ENCODE measurements at places on chromosomes 13 and 19.

DNA sequence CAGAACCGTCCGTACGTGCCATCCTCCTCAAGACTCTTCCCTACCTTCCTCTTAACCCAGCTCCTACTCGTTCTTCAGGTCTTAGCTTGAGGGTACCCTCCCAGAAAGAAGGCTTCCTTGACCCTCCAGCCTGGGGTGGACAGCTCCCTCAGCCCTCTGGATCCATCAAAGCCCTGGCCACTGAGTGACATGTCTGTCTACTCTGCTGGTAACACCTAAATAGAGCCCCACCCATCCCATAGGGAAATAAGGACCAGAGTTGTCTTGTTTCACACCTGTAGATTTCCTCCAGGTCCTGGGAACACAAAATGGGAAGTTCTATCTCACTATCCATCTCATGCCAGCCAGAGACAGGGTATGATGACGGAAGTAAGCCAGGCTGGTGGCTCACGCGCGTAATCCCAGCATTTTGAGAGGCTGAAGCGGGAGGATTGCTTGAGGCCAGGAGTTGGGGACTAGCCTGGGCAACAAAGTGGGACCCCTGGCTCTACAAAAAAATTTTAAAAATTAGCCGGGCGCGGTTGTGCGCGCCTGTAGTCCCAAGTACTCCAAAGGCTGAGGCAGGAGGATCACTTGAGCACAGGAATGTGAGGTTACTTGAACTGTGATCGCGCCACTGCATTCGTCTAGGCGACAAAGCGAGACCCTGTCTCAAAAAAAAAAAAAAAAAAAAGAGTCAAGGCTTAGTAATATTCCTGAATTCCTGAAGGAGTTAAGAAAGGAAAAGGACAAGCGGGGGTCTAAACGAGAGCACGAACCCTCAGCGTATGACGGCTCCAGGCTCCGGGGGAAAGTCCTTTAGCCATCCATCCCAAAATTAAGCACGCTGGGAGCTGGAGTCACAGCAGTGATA is 566 bp upstream of the CCDC97 start:
- DNase-seq = no peak

DNA sequence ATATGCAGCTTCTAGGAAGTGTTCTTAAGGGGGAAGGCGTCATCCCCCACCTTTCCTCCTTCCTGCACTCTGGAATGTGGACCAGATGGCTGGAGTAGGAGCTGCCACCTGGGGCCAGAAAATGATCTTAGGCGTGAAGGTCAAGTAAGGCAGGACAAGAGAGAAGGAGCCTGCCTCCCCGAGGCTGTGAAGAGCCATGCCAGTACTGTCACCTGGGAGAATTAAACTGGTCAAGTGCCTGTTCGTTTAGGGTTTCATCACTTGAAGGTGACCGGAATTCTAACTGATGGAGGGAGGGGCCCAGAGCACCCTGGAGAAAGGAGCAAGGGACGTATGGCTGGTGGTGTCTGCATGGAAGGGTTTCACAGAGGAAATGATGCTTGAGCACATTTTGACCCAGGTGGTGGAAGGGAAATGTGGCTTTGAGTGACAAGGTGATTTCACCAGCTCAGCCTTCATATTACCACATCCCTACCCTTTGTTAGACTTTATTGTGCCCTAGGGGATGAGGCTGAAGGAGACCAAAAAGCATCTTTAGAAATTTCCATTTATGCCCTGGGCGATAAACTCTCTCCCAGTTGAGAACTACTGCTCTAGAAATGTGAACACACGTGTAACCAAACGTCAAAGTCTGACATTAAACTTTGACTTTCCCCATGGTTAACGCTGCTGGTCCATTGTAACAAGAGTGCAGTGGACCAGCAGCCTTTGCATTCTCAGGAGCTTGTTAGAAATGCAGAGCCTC is 37.5 kb downstream of the PPP2R1A start:
- no peak for DNase-seq

DNA sequence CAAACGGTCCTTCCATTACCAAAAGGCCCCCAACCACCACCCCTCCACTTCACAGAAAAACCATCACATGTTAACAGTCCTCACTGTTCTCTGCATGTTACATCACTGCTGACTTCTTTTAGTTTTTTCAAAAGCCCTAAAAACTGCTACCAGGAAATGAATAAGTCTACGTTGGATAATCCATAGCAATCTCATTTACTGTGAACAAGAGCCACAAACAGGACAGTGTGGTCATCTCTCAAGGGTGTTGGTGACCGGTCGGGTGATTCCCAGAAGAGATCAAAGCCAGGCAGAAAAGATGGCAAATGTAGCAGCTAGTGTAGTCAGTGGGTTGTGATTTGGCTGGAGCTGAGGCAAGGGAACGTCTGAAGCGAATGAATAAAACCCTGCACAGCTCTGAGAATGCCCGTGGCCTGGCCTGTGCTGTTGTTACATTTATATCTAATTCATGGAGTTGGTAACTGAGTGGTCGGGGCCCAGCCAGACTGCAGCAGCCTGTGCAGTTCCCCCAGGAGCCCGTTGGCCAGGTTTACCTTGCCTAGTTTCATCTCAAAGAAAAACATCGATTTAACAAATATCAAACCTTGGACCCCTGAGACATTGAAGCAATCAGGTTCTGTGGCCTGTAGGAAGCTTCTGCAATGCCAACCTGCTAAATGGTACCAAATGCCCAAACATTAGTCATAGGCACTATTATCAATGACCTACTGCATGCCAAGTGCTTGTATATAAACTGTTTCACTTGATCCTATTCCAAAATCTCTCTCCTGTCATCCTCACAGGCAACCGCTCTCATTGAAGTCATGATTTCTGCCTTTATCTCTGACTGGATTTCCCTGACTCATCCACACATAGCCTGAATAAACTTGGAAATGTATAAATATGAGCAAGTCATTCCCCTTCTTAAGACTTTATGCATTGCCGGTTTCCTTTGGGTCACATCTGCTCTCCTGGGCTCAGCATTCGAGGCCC is 153.8 kb upstream of the SERP2 start:
- DNase-seq = no peak

- DNase-seq = no peak
These were observed 421.4 kb downstream of the COG6 start for GRCh38 chr13:40076765-40077362.

GRCh38 chr19:6022570-6023064 is 44.7 kb upstream of the RANBP3 start:
- DNase-seq = no peak

- no peak for DNase-seq
These were observed 20.8 kb upstream of the KCTD15 start for GRCh38 chr19:33775731-33776487.

DNA sequence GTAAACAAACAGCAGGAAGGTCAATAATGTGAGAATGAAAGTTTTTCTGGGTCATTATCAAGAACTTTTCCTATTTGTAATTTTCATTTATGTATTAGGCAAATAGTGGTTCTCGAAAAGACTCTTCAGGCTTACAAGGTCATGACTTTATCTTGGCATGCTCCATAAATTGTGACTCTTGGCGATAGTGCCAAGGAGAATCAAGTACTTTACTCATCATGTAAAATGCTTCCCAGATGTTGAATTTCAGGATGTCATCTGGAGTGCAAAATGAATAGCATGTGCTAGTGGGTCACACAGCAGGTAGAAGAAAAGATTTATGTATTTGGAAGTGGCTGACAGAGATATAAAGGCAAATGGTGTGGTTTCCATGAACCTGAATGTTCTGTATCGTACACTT is 1492.7 kb upstream of the PCDH20 start:
- DNase-seq = no peak

DNA sequence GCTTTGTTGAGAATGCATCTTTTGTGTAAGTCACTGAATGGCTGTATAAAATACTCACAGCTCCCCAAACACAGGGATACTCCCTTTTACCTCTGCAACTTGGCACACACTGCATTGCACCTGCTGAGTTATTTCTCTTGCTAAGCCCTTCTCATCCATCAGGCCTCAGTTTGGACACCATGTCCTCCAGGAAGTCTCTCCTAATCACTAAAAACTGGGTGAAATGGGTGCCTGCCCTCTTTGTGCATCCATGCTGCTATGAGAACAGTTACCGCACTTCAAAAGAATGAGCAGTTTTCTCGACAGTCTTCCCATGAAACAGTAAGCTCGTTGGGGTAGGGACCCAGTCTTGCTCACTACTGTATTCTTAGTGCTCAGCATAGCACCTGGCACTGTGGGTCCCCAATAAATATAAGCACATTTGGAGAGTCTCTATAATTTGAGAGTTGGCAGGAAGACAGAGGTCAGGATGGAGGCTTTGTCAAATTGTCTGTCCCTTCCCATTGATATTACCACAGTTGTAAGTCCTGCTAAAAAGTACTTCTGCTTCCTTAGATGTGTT is 4.6 kb upstream of the SLC25A30 start:
- DNase-seq = no peak

- no peak for DNase-seq
These were observed 21.9 kb downstream of the ANKRD27 start for GRCh38 chr19:32652894-32653598.

DNA sequence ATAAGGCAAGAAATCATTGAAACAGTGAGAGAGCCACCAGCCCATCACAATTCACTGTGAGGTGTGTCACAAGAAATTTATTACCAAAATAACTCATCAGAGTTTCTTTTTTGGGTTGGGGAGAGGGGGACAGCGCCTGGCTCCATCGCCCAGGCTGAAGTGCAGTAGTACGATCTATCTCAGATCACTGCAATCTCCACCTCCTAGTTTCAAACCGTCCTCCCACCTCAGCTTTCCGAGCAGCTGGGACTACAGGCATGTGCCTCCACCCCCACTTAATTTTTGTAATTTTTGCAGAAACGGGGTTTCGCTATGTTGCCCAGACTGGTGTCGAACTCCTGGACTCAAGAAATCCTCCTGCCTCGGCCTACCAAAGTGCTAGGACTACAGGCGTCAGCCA is 3.6 kb downstream of the IFNL1 start:
- DNase-seq = no peak

GRCh38 chr13:25920277-25920676 is 131.5 kb downstream of the SHISA2 start:
- DNase-seq = no peak

- DNase-seq = no peak
These were observed 423 bp downstream of the KLK8 start for GRCh38 chr19:51000981-51001380.

DNA sequence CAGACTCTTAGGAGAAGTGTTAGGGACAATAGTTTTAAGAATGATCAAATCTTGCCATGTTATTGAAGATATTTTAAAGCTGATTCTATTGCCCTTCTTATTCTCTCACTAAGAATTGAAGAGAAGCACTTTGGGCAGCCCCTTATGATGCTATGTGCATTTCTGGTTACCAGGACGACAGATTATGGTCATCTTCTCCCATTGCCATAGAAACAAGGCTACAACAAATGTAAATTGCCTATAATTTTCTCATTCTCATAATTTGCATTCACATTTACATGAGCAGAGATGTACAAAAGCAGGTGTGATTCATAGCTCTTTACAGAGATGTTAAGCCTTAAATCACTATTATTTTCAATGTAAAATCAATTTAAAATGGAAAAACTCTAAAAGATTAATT is 137.3 kb upstream of the PCDH9 start:
- DNase-seq = no peak

DNA sequence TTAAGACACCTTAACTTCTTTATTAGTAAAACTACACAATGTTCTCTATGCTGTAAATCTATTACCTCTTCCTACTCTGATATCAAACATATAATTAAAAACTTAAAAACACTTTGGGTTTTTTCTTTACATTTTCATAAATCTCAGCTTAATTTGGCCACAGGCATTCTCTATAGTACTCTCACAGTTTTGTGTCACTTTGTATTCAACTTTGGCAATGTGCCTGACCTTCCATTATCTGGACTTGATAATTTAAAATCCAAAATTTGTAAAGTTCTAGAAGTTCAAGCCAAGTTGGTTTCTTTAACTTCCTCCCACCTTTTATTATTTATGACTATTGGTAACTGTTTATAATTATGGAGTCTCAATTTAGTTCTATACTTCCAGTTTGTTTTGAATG is 46.4 kb downstream of the VWA8 start:
- no peak for DNase-seq

DNA sequence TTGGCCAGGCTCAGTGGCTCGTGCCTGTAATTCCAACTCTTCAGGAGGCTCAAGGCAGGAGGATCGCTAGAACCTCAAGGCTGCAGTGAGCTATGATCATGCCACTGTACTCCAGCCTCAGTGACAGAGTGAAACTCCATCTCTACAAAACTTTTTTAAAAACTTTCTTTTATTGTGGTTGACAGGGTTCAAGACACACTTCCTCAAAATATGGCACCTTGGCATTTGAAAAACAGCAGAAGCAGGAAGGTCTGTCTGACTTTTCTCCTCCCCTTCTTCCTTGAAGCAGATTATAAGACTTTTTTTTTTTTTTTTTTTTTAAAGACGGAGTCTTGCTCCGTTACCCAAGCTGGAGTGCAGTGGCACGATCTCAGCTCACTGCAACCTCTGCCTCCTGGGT is 100.3 kb downstream of the TM9SF2 start:
- no peak for DNase-seq

DNA sequence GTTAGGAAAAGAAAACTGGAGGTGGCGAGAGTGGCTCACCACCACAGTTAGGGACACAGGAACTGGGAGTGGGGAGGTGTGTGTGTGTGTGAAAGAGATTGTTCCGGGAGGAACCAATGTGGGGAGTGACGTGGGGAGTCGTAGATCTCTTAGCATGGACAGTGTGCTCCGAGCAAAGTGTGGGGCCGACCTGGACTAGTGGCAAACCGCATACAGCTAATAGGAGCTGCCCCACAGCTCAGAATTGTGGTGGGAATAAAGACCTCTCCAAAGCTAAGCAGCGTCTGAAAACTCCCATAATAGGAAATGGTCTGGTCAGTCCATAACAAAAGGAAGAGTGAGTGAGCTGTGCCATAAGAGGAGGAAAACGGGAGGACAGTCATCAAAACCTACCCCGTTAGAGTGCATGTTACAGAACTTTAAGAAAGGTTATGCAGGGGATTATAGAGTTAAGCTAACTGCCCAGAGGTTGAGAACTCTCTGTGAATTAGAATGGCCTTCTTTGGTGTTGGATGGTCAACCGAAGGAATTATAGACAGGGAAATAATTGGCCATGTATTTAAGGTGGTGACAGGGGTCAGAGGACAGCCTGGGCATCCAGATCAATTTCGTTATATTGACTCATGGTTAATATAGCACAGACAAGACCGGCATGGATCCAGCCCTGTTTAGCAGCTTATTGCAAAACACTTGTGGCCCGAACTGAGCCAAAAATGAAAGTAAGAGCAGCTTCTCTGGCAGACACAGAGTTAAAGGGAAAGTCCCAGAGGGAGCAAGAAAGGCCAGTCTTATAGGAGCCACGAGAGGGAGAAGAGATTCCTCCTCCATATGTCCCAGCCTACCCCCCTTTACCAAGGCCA is 8.9 kb upstream of the SLC15A1 start:
- DNase-seq = no peak

- DNase-seq = no peak
These were observed 333.5 kb downstream of the TSHZ3 start for GRCh38 chr19:31015778-31016177.

GRCh38 chr13:28421676-28422410 is 73.1 kb downstream of the FLT1 start:
- no peak for DNase-seq
